Activated naive CD8-positive, alpha-beta T cell treated with anti-CD3 and anti-CD28 coated beads for 36 hours (primary cell): ENCODE measurements at places on chromosomes 16 and 17.

- H3K4me3 ChIP-seq: no peak overlapping the region
- H3K36me3 ChIP-seq: peaks cover 3% of the 10 kb centered on the region
- no peak for DNase-seq
- H3K27ac ChIP-seq: no peak overlapping the region
Measured at GRCh38 chr16:3591436-3591803, 14.2 kb upstream of the NLRC3 start.

DNA sequence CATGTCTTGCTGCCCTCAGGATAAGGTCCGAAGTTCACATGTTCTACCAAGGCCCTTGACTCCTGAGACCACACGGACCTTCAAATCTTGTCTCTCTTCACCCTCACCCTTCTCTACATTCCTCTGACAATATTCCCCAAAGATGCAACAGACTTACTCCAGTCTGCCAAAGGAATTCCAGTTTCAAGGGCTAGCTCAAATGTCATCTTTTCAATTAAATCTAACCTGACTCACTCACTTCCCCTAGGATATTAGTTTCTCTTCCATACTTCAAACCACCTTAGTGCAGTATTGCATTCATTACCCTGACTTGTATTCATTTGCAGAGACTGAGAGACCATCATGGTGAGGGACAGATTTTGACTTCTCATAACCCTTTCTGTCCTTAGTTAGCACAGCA lies 59.6 kb upstream of the ADCY9 start:
- H3K27me3 ChIP-seq: no peaks in the 10 kb centered on the region
- DNase-seq: no peak
- peaks cover 3% of the 10 kb centered on the region for H3K4me1 ChIP-seq
- no peaks in the 10 kb centered on the region for H3K36me3 ChIP-seq
- no peak overlapping the region for H3K27ac ChIP-seq

DNA sequence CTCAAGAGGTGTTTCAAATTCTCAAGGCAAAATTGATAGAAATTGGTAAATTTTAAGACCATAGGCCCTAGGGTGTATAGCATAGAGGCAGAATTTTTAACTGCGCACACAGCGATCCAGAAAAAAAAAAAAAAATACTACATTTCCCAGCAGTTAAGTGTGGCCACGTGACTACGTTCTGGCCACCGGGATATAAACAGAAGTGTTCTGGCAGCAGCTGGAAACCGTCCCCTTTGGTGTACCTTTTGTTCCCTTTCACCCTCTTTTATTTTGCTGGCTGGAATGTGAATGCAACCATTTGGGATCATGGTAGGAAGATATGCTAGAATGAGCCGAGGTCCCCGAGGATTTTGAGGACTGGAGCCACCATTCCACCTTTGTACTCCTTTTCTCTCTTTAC lies 52.7 kb upstream of the AKAP1 start:
- DNase-seq: no peak
- H3K36me3 ChIP-seq: no peaks in the 10 kb centered on the region
- H3K4me1 ChIP-seq: no peaks in the 10 kb centered on the region
- peaks cover 20% of the 10 kb centered on the region for H3K27me3 ChIP-seq
- no peak overlapping the region for H3K4me3 ChIP-seq

DNA sequence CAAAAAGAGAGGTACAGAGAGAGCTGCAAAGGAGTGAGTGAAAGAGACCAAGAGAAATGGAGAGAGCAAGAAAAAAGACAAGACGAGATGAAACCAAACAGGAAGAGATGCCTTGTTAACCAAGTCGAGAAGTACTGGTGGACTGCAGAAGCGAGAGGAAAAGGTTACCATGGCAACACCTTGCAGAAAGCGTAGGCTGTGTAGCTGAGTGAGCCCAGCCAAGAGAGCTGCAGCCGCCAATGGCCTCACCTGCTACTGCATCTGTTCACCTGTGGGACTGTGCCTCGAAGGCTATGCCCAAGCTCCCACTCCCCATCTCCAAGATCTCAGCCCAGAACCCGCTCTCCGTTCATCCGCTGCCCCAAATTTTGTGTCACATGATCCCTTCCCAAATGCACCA lies 161.3 kb downstream of the SLC39A11 start:
- no peaks in the 10 kb centered on the region for H3K27me3 ChIP-seq
- no peak overlapping the region for H3K4me3 ChIP-seq
- H3K27ac ChIP-seq: no peak overlapping the region
- H3K36me3 ChIP-seq: peaks cover 4% of the 10 kb centered on the region
- peak; percentile 10 for DNase-seq

- no peaks in the 10 kb centered on the region for H3K4me1 ChIP-seq
- peaks cover 20% of the 10 kb centered on the region for H3K27me3 ChIP-seq
- no peak overlapping the region for H3K27ac ChIP-seq
- DNase-seq: no peak
- H3K4me3 ChIP-seq: no peak overlapping the region
Measured at GRCh38 chr17:33989361-33990148, 265.5 kb upstream of the CCL2 start.
